GM23248 (cell line): ENCODE measurements at places on chromosomes 2 and 18. TPM values are rescaled to one million over a fixed set of nuclear protein-coding genes. Genes with fewer than 3 reads are reported as not detected.

USP40 gene
- total RNA-seq: 31.0 and 36.8 TPM in 2 replicates

TRIM54 gene
- total RNA-seq: not detected in 2 replicates

LRATD1 gene
- total RNA-seq: 0.63 and 1.2 TPM in 2 replicates

FAM237A gene
- not detected in 2 replicates for total RNA-seq

MARCHF4 gene
- total RNA-seq: 10.6 and 14.5 TPM in 2 replicates

RPRM gene
- total RNA-seq: not detected in 2 replicates

DNA sequence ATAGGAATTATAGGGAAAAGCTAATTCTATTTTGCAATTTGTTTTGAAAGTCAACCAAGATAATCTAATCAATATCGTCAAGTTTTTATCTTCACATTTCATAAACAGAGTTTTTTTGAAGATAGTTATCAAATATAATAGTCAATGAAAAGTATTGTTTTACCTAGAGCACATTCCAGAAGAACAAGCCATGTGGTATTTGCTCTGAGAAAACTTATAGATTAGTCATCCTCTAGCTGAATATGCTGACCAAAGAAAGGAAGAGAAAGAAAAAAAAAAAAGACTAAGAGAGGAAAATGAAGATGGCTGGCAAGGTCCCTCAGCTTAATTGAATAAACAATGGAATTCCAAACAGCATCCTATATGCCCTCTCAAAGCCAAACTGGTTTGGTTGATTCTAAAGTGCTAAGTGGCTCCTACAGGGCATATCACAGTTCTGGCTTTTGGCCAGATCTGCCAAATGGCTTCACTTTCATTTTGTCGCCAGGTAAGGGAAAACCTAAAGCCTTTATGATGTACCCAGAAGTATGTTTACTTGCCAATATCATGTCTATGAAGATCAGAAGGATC, 132.6 kb downstream of the VWC2L start:
- H3K4me1 ChIP-seq: peaks cover 16% of the 10 kb centered on the region
- H3K36me3 ChIP-seq: no peaks in the 10 kb centered on the region
- 0 out of 2 replicates have a peak, but pooled peaks cover 4% of the 10 kb centered on the region for H3K27me3 ChIP-seq
- 0 out of 2 replicates have a peak overlapping the region, but pooled peaks have one; percentile 28 for H3K4me3 ChIP-seq
- peak overlapping the region; percentile 26 for H3K27ac ChIP-seq
- peak; percentile 61 for DNase-seq

- no peak overlapping the region for H3K27ac ChIP-seq
- H3K27me3 ChIP-seq: no peaks in the 10 kb centered on the region
- no peak overlapping the region for H3K4me3 ChIP-seq
- no peak for DNase-seq
- no peaks in the 10 kb centered on the region for H3K4me1 ChIP-seq
- H3K36me3 ChIP-seq: no peaks in the 10 kb centered on the region
These were observed 792.6 kb downstream of the CPS1 start for GRCh38 chr2:211349031-211349430.

GRCh38 chr2:148604927-148605326, 39.6 kb upstream of the EPC2 start:
- no peak for DNase-seq
- H3K36me3 ChIP-seq: no peaks in the 10 kb centered on the region
- no peak overlapping the region for H3K27ac ChIP-seq
- H3K4me3 ChIP-seq: no peak overlapping the region

DNA sequence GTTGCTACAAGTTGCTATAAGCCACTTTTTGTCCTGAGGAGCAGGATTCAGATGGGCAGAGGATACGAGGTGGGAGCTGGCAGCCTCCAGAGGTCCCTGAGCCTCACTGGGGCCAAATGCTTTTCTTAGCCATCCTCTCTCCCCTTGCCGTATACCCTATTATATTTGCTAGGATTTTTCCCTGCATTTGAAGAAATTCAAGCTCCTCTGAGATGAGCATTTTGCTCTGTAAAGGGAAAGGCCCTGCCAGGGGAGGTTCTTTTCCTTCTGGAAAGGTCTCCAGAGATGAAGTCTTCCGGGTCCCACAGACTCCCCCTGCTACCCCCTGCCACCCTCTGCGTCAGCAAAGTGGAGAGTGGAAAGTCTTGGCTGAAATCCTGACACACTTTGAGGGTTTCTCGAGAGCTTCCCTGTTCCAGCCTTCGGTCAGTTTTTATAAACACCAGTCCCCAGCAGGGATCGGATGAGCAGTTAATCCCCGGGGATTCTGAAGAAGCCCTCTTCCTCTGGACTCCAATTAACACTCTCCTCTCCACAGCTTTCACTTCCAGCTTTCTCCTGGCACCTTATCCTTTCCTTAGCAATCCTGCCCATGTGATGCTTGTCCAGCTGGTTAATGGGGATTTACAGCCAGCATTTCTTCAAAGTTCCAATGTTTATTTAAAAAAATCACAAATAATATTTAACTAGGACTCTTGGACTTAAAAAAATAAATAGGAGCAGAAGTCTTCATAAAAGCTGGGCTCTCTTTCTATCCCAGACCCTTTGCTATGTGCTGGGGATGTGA, 13.1 kb downstream of the CYRIA start:
- no peak overlapping the region for H3K27ac ChIP-seq
- peaks cover 15% of the 10 kb centered on the region for H3K4me1 ChIP-seq

DNA sequence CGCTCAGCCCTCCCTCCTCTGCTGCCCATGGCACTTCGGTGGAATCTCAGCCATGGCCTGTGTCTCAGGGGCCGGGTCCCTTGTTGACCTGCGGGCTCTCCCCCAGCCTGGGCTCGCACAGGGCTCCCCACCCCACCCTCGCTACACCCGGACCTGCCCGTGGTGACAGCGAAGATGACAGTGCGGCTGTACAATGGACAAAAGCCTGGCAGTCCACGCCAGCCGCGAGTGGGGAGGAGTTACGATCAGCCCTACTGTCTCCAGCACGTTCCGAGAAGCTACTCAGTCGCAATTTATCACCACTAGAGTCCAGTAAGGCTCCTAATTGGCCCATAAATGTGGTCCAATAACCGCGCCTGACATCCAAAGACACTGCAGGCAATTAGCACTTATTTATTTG, 31.6 kb downstream of the GBX2 start:
- H3K27me3 ChIP-seq: 0 out of 2 replicates have a peak, but pooled peaks cover 4% of the 10 kb centered on the region
- no peaks in the 10 kb centered on the region for H3K4me1 ChIP-seq
- H3K36me3 ChIP-seq: no peaks in the 10 kb centered on the region
- H3K4me3 ChIP-seq: no peak overlapping the region
- DNase-seq: no peak

GRCh38 chr2:30373881-30374302, 73.2 kb upstream of the LCLAT1 start:
- no peaks in the 10 kb centered on the region for H3K36me3 ChIP-seq
- peak; percentile 91 for DNase-seq
- peak overlapping the region; percentile 92 for H3K27ac ChIP-seq
- no peak overlapping the region for H3K4me3 ChIP-seq
- peaks cover 41% of the 10 kb centered on the region for H3K4me1 ChIP-seq

DNA sequence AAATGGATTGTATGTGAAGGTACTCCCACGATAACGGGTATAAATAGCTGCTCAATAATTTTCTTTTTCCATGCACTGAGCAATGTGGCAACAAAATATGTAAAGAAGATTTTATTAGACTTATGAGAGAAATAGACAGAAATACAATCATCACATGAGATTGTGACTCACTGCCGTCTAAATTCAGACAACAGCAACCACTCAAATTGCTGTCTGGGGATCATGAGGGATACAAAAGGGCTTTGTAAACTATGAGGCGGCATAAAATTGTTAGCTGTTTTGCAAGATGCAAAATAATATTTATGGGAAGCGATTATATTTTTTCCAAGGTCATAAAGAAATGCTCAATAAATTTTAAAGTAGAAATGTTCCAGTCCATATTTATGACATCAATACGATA, 259.1 kb upstream of the AGAP1 start:
- peaks cover 22% of the 10 kb centered on the region for H3K4me1 ChIP-seq
- no peak overlapping the region for H3K4me3 ChIP-seq
- peak; percentile 78 for DNase-seq
- no peaks in the 10 kb centered on the region for H3K27me3 ChIP-seq
- no peak overlapping the region for H3K27ac ChIP-seq

GRCh38 chr2:174606336-174606735, 8.7 kb upstream of the WIPF1 start:
- no peaks in the 10 kb centered on the region for H3K27me3 ChIP-seq
- peaks cover 38% of the 10 kb centered on the region for H3K4me1 ChIP-seq
- no peaks in the 10 kb centered on the region for H3K36me3 ChIP-seq

- H3K27ac ChIP-seq: peak overlapping the region; percentile 83
- H3K4me3 ChIP-seq: no peak overlapping the region; the same call in 1 of the 2 replicates
- peak; percentile 74 for DNase-seq
- peaks cover 80% of the 10 kb centered on the region for H3K4me1 ChIP-seq
- H3K27me3 ChIP-seq: no peaks in the 10 kb centered on the region
These were observed 73.0 kb downstream of the MYO1B start for GRCh38 chr2:191318037-191318728.

DNA sequence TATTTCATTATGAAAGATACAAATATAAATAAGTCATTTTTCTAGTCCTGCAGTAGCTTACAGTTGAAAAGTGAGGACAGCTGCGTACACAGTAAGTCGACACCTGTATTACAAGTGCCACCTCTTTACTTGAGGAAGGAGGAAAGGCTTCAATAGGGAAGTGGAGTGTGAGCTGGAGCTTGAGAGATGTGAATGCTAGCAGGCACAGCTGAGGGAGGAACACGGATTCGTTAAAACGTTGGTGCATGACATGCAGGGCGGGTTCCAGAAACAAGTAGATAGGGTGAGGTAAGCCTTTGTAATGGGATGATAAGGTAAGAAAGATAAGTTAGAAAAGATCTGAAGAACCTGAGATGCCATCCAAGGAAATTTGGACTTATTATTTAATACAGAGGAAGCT, 98.1 kb upstream of the CSRNP3 start:
- no peaks in the 10 kb centered on the region for H3K4me1 ChIP-seq
- no peak overlapping the region for H3K4me3 ChIP-seq
- no peak overlapping the region for H3K27ac ChIP-seq
- no peak for DNase-seq

- no peak for DNase-seq
- H3K36me3 ChIP-seq: no peaks in the 10 kb centered on the region
- no peak overlapping the region for H3K4me3 ChIP-seq
- no peaks in the 10 kb centered on the region for H3K27me3 ChIP-seq
These were observed 120.6 kb upstream of the ZBTB14 start for GRCh38 chr18:5416112-5416511.

GRCh38 chr2:212089873-212090272, 448.7 kb downstream of the ERBB4 start:
- H3K4me3 ChIP-seq: no peak overlapping the region
- no peak overlapping the region for H3K27ac ChIP-seq
- no peaks in the 10 kb centered on the region for H3K36me3 ChIP-seq
- DNase-seq: no peak
- H3K4me1 ChIP-seq: no peaks in the 10 kb centered on the region

GRCh38 chr2:205066081-205066480, 520.8 kb downstream of the PARD3B start:
- no peak overlapping the region for H3K4me3 ChIP-seq
- no peaks in the 10 kb centered on the region for H3K4me1 ChIP-seq
- no peaks in the 10 kb centered on the region for H3K36me3 ChIP-seq
- no peaks in the 10 kb centered on the region for H3K27me3 ChIP-seq
- no peak for DNase-seq

DNA sequence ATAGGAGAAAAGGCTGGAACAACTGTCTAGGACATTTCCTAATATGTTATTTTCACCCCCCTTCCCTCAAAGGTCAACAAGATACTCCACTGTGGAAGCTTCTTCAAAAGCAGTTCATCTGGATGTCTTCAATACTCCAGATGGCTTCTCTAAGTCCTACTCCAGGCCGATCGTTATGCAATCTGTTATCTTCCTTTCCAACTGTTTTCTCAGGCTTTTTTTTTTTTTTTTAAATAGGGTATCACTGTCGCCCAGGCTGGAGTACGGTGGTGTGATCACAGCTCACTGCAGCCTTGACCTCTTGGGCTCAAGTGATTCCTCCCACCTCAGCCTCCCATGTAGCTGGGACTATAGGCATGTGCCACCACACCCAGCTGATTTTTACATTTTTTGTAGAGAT, 26.3 kb downstream of the ATP8B1 start:
- H3K4me1 ChIP-seq: peaks cover 45% of the 10 kb centered on the region
- no peaks in the 10 kb centered on the region; the same call in 1 of the 2 replicates for H3K36me3 ChIP-seq
- H3K27me3 ChIP-seq: no peaks in the 10 kb centered on the region
- peak; percentile 41 for DNase-seq
- no peak overlapping the region for H3K4me3 ChIP-seq

DNA sequence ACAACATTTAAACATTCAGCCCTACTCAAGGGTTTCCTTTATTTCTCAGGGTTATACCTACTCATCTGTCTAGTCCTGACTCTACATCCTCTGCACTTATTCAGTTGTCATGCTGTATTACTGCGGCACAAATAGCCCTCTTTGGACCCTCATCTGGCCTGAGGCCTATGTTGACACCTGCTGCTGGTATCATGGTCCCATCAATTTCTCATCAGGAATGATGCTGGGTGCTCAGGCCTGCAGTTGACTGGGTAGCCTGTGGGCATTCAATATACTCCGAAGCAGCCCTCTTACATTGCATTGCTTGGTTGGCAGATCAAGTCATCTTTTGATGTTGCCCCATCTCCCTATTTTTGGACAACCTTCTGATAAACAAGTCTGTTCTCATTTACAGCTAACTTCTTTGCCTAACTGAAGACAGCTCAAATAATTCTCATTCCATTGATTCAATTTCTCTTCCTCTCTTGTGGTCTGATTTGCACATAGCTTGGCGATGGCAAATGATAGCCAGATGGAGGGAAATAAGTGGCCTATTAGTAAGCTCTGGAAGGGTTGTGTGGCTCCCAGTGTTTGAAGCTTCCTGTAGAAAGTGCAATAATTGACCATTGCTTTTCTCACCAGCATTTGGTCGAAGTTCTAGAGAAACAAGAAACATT, 19.1 kb upstream of the MC4R start:
- H3K4me3 ChIP-seq: no peak overlapping the region
- H3K27me3 ChIP-seq: no peaks in the 10 kb centered on the region
- no peaks in the 10 kb centered on the region for H3K36me3 ChIP-seq
- DNase-seq: peak; percentile 74
- no peak overlapping the region for H3K27ac ChIP-seq

DNA sequence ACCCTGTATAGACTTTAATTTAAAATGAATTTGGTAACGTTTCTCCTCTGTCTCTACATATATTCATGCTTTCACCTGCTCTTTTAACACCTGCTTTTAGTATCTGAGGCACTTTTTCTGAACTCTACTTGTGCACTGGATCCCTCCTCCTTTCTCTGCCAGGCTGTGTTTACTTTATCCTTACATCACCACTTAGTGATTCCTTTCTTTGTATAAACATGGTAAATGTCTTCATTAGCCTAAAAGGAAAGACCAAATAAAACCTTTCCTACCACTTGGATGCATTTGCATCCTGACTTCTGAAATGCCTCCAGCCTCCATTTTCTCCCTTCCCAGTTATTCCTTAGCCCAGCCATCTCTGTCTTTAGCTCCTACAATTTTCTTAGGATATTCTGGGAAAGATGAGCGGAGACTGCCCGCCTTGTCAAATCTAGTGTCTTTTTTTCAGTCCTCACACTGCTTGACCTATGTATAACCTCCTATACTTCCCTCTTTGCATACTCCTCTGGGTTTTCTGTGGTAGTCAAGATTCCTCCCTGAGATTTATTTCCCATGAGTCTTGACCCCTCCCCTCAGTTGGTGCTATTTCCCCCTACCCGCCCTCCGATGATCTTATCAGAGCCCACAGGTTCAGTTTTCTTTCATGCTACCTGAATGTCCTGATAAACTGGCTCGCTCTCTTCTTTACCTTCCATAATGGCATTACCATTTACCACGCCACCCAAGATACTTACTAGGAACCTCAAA, 44.8 kb downstream of the REL start:
- peaks cover 18% of the 10 kb centered on the region for H3K4me1 ChIP-seq
- peak overlapping the region; percentile 40; the same call in 1 of the 2 replicates for H3K27ac ChIP-seq
- no peaks in the 10 kb centered on the region for H3K27me3 ChIP-seq
- no peak overlapping the region for H3K4me3 ChIP-seq
- DNase-seq: peak; percentile 14
